ENCODE measurements at places on chromosomes 2 and 18. TPM values are rescaled to one million over a fixed set of nuclear protein-coding genes. Genes with fewer than 3 reads are reported as not detected.

Gene ZNF385B
- not detected for total RNA-seq

Gene PTH2R
- total RNA-seq, result not detected

Gene ZNF532
- 86.7 TPM for total RNA-seq

Gene PRADC1
- 26.7 TPM for total RNA-seq

Gene FNDC4
- 11.6 TPM for total RNA-seq

Gene SOCS6
- total RNA-seq, result 26.9 TPM

Gene GBX2
- total RNA-seq, result 1.6 TPM

Gene ACMSD
- not detected for total RNA-seq

Gene EML6
- total RNA-seq, result 0.13 TPM

Gene RGPD3
- under 0.01 TPM for total RNA-seq

Gene ALPG
- not detected for total RNA-seq

Gene PTPRN
- total RNA-seq, result not detected

Gene ERICH2
- total RNA-seq, result not detected

Gene STK39
- total RNA-seq, result 3.0 TPM

Gene SLC19A3
- total RNA-seq, result not detected

Gene HJURP
- total RNA-seq, result 11.0 TPM

Gene KCNK3
- not detected for total RNA-seq

Gene EPB41L3
- 27.3 TPM for total RNA-seq

Gene SCN2A
- total RNA-seq, result under 0.01 TPM

Gene AGAP1
- 5.5 TPM for total RNA-seq

Gene EFR3B
- total RNA-seq, result 0.49 TPM

Gene TMEM247
- total RNA-seq, result not detected

Gene CPLX4
- not detected for total RNA-seq

Gene SLC4A3
- 0.25 TPM for total RNA-seq

Gene SNORC
- 0.63 TPM for total RNA-seq

Gene CHRNG
- not detected for total RNA-seq
